ENCODE measurements at places on chromosomes 11 and 22.
A peak's percentile ranks its signal among the peaks of the same experiment; 100 is the strongest.

GRCh38 chr11:11769782-11770181 is 72.0 kb upstream of the USP47 start:
- no peak for DNase-seq

DNA sequence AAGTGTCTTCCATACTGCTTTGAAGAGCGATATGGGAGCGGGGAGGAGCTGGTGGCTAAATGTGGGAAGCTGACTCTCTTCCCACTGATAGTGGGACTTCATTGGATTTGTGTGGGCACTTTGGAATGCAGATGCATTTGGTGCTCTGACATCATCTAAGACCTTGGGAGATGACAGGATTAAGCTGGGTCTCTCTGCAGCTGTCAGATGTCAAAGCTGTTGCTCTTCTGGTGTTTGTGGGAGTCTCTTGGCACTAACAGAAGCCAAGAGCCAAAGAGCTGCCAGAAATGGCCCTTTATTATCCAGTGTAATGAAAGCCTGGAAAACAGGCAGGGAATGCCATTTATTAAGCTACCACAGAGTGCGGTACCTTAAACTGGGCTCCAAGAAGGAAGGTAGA is 20.6 kb downstream of the GRAMD1B start:
- DNase-seq: no peak

DNA sequence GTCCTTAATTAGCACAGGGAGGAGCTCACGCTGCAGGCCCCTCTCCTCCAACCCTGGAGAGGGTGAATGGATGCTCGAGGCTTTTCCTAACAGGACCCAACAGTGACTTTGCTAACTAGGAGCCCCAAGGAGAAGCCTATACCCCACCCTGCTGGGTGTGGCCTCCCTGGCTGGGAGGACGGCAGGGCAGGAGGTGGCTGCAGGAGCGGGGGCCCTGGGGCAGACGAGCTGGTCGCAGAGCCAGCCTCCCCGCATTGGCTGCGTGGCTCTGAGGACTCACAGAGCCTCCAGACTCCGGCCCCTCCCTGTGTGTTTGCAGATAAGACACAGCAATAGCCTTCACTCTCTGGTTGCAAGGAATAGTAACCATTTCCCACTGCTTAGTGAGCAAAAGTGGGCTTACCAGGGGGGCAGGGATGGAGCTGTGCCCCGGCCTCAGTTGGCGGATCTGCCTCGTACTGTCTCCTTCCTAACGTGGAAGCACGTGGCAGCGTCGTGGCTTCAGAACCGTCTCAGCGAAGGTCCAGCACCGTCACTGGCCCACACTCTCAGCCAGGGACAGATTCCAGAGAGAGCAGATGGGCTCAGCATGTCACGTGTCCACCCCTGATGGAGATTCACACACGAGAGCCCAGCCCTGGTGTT is 1087.5 kb downstream of the BRD1 start:
- no peak for DNase-seq

DNA sequence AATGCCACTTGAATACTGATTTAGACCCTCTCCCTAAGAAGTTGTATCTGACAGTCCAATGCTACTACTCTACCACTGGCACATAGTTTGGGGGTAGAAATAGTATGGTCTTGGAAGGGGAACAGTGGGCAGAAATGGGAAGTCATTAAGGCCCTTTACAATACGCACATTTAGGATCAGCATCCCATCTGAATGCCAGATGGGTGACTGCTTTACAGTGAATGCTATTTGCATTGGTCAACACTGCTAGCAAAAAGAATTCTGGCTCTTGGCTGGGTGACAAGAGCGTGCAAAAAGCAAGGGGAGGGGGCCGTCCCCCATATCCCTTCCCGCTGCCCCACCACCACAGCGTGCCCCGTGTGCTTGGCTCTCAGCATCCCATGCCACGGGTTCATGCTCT is 104.7 kb upstream of the BID start:
- DNase-seq: no peak

- DNase-seq: no peak
Observed at GRCh38 chr11:73048446-73048845, 93.7 kb downstream of the FCHSD2 start.

DNA sequence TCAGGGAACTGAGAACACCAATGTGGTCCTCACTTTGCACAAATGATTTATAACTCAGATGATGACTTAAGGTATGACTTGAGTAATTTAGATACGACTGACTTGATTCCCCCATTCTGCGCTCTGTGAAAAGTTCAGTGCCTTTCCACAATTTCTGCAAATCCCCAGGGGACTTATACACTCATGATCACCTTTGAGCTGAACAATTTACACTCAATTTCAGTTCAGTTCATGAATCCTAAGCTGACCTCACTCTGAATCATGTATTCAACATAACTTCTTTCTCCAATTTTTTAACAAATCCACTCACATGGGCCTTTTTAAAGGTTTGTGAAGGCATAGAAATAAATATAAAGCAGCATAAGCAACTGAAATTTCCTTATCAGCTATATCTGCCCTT is 274.2 kb downstream of the FAM76B start:
- no peak for DNase-seq

DNA sequence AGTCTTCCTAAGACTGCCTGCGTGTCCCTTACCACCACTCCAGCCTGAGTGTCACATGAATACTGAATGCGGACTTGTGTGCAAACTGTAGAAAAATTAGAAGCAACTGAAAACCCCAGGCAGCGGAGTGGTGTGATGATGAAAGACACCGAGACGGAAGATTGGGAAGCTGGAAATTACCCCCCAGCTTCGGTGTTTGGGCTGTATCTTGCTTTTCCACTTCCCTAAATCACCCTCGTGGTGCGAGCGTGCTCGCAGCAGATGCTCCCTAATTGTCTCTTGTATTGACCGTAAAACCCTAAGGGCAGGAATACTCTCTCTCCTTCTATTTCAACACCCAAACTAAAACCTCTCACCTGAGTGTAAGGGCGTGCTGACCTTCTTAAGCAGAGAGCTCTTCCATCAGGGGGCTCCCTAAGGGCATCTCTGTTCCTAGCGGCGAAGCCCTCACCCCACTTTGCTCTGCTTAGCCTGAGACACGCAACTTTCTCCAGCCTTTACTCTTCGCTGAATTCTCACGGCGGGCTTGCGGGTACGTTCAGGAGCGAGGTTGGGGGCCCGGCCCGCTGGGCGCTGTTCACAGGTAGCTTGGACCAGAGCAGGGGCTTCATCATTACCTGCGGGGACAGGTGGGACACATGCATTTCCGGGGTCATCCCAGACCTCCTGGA is 62.4 kb downstream of the CRYBB2 start:
- no peak for DNase-seq

- DNase-seq: no peak
Observed at GRCh38 chr11:91972665-91973266, 251.9 kb upstream of the FAT3 start.

GRCh38 chr11:74936087-74936486 is 12.8 kb downstream of the XRRA1 start:
- DNase-seq: no peak

- DNase-seq: no peak
Observed at GRCh38 chr11:45141631-45142030, 4.8 kb upstream of the PRDM11 start.

- no peak for DNase-seq
Observed at GRCh38 chr11:112771851-112772250, 189.4 kb upstream of the NCAM1 start.

DNA sequence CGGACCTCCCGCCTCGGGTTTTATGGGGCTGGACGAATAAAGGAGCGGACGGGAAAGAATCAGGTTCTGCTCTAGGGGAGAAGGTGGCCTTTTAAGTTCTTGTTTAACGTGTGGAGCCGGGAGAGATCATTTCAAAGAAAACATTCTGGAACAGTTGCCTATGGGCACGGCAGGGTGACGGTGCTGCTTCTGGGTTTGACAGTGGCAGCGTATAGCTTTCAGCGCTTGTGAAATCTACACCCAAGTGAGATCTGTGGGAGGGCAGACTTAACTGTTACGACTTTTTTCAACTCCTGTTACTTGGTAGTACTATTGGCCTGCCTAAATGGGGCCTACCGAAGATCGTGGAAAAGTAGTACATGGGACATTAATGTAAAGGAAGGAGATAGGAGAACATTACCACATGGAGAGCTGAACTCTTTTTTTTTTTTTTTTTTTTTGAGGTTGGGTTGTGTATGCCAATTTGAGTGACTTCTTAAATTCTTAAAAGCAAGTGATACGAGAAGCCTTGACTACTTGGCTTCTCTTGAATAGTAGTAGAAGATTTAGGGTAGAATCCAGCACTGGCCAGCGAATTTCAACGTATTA is 743 bp downstream of the USP47 start:
- DNase-seq: peak; percentile 28

DNA sequence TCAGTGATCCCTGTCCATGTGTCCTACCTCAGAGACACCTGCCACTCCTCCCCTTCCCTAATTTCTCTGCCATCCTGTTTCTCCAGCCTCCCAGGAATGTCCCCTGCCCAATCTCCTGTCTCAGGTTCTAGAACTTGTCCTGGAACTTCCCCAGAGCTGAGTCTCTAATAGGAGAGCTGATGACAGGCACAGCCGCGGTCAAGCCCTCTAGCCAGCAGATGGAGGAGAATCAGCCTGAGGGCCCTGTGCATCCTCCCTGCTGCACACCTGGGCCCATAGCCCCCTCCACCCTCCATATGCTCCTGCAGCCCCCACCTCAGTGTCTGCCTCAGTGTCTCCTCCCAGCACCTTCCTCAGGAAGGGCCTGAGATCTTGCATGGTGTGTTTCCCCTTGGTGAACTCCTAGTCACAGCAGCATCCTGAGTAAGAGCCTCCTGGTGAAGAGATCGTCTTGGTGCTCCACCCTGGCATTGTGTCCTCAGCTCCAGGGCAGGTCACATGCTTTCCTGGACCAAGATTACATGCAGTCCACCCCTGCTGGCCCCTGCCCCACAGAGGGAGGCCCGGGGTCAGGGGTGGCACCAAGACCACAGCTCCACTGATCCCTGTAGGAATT is 43.9 kb upstream of the VPREB1 start:
- no peak for DNase-seq

DNA sequence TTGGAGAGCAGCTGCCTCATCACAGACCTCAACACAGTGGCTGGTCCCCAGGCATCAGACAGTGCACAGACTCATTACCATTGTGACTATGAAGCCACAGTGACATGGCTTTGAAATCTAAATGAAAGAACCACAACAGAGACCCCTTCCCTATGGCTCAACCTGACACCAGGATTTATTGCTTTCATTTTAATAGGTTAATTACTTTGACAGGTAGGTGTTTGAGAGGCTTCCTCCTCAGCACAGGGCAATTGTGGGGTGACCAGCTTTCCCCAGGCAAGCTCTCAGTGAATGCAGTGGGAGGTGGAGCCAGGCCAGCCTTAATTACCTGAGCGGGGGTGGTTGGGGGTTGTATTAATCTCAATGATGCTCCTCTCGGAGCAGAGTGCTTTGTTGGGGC is 102.3 kb downstream of the CHST1 start:
- no peak for DNase-seq

GRCh38 chr11:21640491-21640890 is 552.4 kb upstream of the ANO5 start:
- no peak for DNase-seq

- DNase-seq: no peak
Observed at GRCh38 chr22:28015676-28016601, 96.9 kb upstream of the PITPNB start.

- no peak for DNase-seq
Observed at GRCh38 chr11:72831521-72832300, 17.5 kb downstream of the ATG16L2 start.

DNA sequence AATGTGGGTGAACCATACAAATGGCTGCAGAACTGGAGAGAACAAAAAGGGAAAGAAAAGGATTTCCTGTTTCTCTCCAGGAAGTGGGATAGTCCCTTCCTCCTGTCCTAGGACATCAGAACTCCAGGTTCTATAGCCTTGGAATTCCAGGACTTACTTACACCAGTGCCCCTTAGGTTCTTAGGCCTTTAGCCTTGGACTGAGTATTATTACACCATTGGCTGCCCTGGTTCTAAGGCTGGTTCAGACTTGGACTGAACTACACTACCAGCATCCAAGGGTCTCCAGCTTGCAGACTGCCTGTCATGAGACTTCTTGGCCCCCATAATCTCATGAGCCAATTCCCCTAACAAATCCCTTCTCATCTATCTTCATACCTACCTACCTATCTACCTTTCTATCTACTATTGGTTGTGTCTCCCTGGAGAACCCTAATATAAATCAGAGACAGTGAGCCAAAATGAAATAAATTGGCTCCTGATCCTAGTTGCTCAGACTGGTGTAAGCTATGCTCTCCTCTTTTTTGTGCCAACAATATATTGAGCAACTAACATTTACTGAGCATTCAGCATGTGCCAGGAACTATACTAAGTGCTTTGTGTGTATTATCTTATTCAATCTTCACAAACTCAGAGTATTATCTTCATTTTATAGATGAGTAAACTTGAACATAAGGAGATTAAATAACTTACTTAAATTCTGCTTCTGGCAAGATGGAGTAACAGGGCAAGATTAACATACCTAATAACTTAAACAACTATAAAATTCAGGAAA is 303.7 kb downstream of the TTC28 start:
- no peak for DNase-seq

GRCh38 chr22:36775586-36775963 is 344 bp downstream of the IFT27 start:
- DNase-seq: no peak

GRCh38 chr11:122656073-122656630 is 630 bp downstream of the UBASH3B start:
- DNase-seq: no peak

DNA sequence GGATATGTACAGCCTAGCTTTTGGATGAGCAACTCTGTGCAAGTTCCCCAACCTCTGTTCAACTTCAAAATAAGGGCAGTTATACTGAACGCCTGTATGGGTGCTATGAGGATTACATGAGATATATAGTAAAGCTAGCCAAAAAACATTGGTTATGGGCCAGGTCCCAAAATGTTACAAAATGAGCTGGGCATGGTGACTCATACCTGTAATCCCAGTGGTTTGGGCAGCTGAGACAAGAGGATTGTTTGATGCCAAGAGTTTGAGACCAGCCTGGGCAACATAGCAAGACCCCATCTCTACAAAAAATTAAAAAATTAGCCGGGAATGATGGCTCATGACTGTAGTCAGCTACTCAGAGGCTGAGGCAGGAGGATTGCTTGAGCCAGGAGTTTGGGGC is 118.4 kb downstream of the TEAD1 start:
- no peak for DNase-seq

GRCh38 chr11:132463295-132464002 is 1068.9 kb downstream of the OPCML start:
- DNase-seq: no peak

GRCh38 chr11:72543849-72544542 is 109.7 kb upstream of the CLPB start:
- no peak for DNase-seq
